AG09309 (cell line): ENCODE measurements at places on chromosomes 2 and 18.

GRCh38 chr2:129752176-129752575, 227.3 kb upstream of the RAB6C start:
- no peak for DNase-seq

GRCh38 chr2:240561325-240561971, 1.3 kb downstream of the DUSP28 start:
- DNase-seq, result peak; percentile 54

GRCh38 chr2:23246992-23247683, 137.8 kb upstream of the KLHL29 start:
- DNase-seq, result no peak

DNA sequence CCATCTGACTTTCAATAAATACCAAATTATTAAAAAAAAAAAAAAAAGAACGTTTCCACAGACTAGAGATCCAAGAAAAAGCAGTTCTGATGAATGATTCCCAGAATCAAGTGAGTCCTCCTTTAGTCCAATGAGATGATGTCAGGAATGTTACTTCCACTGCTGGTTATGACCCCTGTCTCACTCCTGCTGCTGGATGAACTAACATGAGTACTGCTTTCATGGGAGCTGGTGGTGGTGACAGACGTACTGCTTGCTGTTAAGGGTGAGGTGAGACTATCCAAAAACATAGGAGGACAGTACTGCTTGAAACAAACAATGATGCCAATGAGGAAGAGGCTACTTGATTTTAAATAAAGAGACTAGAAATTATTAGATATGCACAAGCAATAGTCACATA, 55.5 kb upstream of the ST8SIA5 start:
- no peak for DNase-seq

DNA sequence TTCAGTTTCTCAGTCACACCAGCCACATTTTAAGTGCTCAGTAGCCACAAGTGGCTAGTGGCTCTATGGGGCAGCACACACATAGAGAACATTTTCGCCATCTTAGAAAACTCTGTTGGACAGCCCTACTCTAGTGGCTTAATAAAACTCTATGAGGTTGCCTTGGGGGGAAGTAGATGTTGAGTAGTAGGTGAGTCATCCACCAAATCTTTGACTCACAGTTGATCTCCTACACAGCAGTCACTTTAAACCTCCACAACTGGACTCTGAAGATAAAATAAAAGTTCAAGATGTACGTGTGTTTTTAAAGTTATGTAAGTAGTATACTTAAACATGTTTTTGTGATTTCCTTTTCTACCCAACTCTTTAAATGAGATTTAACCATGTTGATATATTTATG, 379.0 kb downstream of the SETBP1 start:
- peak; percentile 48 for DNase-seq

- DNase-seq, result no peak
Measured at GRCh38 chr18:35455926-35456763, 41.6 kb downstream of the INO80C start.

- DNase-seq, result no peak
Measured at GRCh38 chr2:176096243-176096985, 3.2 kb upstream of the HOXD12 start.

DNA sequence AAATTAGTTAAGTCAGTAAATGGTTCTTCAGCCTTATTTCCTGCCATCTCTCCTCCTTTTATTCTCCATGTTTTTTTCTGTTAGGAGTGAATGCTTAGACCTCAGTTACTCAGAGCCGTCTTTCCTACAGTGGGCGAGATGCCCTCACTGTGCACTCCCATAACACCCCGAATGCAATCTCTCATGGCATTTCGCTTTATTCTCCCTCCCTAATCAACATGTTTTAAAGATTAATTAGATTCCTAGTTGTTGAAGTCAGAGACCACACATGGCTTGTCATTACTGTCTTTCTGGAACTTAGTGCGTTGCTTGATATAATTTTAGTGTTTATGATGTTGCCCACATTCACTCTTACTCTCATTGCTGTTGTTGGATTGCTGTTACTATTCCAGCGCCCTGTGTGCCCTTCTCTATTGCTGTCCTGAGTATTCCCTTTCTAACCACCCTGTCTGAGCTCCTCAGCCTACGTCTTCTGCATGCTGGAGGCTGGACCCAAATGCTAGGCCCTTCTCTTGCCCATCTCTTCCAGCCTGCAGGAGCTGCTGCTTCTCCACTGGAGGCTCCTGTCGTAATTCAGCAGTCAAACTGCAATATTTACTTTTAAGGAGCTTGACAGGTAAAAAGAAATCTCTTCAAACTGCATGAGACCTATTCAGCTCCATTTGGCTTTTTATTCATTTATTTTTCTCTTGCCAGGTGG, 99.3 kb downstream of the MAP2 start:
- no peak for DNase-seq

DNA sequence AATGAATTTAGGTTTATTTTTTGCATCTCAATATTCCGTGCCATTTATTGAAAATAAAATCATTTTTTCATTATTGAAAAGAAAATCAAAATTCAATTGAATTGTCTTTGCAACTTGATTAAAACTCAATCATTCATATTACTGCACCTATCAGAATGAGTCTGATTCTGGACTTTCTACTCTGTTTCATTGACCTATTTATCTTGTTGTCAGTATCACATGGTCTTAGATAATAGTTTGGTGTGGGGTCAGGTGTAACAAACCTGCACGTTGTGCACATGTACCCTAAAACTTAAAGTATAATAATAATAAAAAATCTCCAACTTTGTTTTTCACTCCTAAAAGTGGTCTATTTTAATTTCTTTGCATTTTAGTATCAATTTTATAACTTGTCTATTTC, 422.9 kb downstream of the RAD51AP2 start:
- DNase-seq, result no peak

- DNase-seq, result no peak
Measured at GRCh38 chr2:230666446-230666845, 46.2 kb upstream of the CAB39 start.

DNA sequence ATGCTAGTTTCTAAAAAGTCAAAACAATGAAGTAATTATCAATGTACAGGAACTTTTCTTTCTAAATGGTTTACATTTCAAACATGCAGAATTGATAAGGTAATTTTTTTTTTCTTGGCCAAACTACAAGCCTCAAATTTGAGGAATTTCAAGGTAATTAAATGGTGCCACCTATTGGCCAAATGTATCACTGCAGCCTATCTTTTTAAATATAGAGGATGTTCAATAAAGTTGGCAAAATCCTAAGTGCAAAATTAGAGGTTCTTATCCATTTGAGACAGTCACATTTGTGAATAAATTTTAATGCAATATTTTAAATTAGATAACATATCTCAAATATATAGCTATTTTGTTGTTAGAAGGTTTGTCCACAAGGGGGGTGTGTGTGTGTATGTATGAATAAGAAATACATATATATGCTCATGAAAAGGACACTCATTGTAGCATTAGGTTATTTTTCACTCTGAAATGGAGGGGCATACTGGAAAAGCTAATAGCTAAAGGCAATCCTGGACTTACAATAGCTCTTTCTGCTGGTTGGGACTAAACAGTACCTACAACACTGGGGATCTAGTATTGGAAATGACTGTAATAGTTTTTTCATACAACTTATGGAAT, 26.2 kb downstream of the MMADHC start:
- no peak for DNase-seq

GRCh38 chr2:129087133-129087813, 768.6 kb upstream of the HS6ST1 start:
- DNase-seq, result no peak

- DNase-seq, result no peak
Measured at GRCh38 chr2:165970663-165971062, 17.1 kb upstream of the TTC21B start.

- no peak for DNase-seq
Measured at GRCh38 chr2:111159641-111160040, 38.9 kb downstream of the BCL2L11 start.

DNA sequence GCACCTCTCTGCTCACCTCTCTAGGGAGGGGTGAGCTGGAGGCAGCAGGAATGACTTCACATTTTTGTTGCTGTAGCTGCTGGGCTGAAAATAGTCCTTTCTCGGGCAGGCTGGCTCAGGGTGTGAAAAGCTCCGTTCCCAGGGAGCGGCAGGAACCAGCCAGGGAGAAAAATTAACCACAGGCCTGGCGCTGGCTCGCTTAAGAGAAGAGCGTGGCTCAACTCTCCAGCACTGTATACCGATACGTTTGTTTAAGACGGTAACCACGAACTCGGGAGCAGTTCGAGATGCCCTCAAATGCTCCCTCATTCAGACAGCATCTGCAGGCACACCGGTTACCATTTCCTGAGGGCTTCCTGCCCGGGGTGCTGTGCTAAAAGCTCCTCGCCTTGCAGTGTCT, 129.6 kb downstream of the CELF4 start:
- no peak for DNase-seq

DNA sequence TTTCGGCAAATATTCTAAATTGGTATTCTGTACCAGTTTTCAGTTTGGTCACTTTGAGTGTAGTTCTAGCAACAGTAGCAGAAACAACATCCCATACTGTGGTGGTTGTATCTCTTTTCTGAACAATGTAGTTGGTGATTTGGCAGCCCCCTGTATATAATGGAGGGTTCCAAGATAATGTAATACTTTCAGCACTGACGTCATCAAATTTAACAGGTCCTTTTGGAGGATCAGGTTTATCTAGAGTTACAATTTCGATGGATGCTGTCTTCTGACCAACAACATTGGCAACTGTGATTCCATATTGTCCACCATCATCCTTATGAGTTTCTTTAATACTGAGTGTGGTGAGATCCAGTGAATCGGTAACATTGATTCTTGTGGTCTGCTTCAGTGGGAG, 88.0 kb downstream of the PLEKHA3 start:
- no peak for DNase-seq

DNA sequence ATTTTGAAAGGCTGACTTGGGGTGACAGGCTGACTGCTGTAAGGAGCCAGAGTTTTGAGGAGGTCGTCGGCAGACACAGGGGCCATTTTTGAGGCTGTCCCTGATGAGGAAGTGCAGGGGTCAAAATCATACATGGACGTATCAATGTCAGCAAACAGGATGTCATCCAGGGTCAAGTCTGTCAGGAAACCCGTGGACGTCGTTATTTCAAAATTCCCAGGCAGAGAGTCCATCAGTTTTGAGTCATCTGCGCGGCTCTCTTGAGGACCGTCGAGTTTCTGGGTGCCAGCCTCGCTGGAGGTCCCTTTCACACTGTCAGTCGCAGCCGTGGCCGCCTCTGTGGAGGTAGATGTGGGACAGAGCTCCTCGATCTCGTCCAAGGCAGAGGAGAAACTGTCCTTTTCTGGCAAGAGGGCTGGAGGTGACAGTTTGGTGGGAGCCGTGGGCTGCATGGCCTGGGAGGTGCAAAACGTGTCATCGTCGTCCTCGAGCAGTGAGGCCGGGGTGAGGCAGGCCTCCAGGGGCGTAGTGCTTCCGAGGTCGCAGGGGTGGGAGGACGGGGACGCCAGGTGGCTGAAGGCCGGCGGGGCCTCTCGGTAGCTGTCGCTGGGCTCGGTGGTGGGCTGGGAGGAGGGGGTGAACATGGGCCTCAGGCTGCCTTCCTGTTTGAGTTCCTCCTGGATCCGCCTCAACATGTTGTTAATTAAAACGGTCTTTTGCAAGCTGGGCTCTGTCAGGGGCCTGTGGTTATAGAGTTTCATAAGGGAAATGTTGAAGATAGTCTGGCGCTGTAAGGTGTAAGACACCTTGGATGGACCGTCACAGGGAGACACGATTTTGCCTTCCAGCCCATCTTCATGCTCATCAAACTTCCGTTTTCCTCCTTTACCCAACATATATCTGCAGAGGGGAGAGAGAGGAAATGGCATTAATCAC, 17.5 kb downstream of the SERTAD2 start:
- DNase-seq, result no peak

DNA sequence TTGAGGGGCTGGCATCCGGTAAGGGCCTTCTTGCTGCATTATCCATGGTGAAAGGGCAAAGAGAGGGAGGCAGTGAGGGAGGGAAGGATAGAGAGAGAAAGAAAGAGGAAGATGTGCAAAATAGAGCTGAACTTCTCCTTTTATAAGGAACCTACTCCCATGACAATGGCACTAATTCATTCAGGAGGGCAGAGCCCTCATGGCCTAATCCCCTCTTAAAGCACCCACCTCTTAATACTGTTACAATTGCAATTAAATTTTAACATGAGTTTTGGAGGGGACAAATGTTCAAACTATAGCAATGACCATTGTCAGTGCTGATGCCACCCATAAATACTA, 60.2 kb downstream of the CXCR4 start:
- no peak for DNase-seq

- no peak for DNase-seq
Measured at GRCh38 chr2:189391201-189391600, 50.1 kb upstream of the WDR75 start.

GRCh38 chr2:175468431-175469098, 287.1 kb upstream of the ATP5MC3 start:
- DNase-seq, result no peak

DNA sequence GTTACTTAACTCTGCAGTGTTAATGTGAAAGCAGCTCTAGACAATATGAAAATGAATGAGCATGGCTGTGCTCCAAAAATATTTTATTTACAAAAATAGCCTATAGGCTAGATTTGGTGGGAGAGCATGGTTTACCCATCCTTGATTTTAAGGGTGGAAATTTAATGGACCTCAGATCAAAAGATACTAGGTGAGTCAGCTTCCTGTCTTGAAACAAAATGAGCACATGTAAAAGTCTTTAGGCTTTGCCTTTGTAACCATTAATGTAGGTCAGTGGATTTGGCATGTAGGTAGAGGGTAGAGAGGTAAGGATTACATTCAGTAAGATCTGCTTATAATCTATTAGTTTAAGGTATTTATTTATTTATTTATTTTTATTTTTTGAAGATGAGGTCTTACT, 72.7 kb downstream of the GREB1L start:
- no peak for DNase-seq
